Fibroblast of lung (primary cell): ENCODE measurements at places on chromosomes 3 and 15.

GRCh38 chr3:30555968-30556367 lies 50.4 kb upstream of the TGFBR2 start:
- no peak for DNase-seq

DNA sequence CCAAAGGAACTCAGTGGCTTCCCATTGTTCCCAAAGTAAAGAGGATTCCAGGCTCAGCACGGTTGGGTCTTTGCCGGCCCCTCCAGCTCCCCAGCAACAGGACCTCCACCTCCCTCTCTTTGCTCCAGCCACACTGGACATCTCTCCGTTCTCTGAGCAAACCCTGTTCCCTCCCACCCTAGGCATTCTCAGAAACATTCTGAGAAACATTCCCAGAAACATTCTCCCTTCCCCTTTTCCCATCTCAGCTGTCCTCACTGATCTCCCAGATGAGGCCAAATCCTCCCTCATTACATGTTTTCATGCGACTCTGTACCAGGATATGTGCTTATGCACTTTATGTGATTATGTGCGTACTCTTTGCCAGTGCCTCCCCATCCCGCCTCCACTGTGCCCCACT lies 14.1 kb downstream of the CCDC33 start:
- no peak for DNase-seq

- DNase-seq: no peak
Observed at GRCh38 chr3:96059301-96059700, 755.1 kb upstream of the EPHA6 start.

- DNase-seq: no peak
Observed at GRCh38 chr3:14488286-14489041, 51.7 kb downstream of the GRIP2 start.

DNA sequence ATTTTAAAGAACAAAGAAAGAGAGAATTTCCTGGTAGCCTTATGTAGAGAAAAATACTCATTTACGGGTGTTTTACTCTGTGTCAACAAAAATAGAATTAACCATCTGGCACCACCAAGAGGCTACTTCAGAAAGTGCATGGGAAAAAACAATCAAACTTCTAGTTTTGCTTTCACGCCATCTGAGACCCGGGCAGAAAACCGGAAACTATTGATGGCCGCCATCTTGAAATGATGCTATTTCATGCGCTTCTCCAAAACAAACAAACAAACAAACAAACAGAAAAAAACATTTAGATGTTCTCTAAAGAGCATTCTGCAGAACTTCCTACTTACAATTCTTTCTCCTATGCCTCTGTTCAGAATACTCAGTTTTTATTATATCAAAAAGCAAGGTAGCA lies 49.4 kb upstream of the SYNPR start:
- peak; percentile 44 for DNase-seq

GRCh38 chr3:106167728-106168127 lies 298.9 kb upstream of the CBLB start:
- DNase-seq: no peak

- no peak for DNase-seq
Observed at GRCh38 chr3:22846566-22846965, 356.6 kb upstream of the UBE2E2 start.

- peak; percentile 85 for DNase-seq
Observed at GRCh38 chr15:74291101-74292071, 55.3 kb downstream of the CCDC33 start.

DNA sequence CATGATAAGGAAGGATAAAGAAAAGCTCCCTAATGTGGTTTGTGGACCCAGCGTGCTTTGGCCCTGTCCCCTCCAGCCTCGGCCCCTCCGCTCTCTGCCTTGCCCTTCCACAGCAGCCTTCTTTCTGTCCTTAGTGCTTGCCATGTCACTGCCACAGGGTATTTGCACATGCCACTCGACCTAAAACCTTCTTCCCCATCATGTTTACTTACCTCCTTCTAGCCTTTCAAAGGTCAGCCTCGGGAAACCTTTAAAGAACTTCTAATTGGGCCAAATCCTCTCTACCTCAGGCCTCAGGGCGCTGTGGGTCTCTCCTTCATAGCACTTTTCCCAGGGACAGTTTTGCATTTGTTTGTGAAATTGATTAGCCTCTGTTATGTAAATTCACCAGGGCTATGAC lies 73.0 kb downstream of the SCN11A start:
- DNase-seq: no peak

- no peak for DNase-seq
Observed at GRCh38 chr15:34802803-34803750, 7.7 kb upstream of the ACTC1 start.

DNA sequence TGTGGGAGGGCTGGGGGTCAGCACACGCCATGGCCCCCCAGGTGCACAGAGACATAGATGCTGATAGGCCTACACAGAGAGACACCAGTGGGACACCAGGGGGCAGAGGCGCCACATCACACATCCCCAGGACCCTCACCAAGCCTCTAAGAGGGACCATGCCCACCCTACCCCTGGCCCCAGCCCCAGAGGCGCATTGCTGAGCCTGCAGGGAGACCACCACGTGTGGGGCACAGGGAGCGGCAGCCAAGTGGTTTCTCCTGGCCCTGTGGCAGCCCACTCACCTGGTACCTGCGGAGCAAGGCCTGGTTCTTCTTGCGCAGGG lies 1.2 kb downstream of the CCDC9B start:
- DNase-seq: no peak

DNA sequence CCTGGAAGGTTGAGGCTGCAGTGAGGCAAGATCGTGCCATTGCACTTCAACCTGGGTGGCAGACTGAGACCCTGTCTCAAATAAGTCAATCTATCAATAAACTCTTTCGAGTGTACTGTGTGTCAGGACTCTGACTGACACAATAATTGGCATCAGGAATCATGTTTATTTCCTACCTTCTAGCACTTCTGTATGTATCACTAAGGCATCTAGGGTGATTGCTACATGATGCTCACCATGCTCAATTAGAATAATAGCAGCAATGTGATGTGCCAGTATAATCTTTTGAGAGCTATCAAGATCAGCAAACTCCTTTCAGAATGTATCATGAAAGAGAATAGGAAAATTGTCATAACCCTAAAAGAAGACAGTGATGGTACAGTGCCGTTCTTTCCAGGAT lies 95.3 kb downstream of the FMN1 start:
- no peak for DNase-seq

GRCh38 chr15:63083541-63083940 lies 38.1 kb upstream of the LACTB start:
- DNase-seq: no peak

DNA sequence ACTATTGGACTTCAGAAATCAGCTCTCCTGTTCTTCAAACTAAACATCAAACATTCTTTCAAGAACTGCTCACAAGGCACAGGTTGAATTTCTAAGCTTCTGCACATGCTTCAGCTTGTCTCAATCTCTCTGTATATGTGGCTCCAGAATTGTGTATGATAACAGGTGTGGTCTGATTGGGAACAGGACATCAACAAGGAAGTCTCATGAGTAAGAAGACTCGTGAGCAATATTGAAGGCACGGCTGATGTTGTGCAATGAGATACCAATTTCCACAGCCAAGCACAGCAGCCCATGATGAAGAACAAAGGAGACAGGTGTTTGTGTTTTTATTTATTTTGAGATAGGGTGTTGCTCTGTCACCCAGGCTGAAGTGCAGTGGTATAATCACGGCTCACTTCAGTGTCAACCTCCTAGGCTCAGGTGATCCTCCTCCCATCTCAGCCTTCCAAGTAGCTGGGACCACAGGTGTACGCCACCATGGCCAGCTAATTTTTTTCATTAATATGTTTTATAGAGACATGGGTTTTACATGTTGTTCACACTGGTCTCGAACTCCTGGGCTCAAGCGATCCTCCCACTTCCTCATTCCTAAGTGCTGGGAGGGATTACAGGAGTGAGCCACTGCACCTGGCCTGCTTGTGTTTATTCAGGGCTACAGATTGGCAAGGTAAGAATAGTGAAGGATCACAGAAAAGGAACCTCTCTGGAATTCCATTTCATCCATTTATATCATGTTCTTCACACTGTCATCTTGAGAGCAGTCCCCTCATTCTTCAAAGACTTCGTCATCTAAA lies 32.2 kb upstream of the ABHD17C start:
- DNase-seq: no peak

DNA sequence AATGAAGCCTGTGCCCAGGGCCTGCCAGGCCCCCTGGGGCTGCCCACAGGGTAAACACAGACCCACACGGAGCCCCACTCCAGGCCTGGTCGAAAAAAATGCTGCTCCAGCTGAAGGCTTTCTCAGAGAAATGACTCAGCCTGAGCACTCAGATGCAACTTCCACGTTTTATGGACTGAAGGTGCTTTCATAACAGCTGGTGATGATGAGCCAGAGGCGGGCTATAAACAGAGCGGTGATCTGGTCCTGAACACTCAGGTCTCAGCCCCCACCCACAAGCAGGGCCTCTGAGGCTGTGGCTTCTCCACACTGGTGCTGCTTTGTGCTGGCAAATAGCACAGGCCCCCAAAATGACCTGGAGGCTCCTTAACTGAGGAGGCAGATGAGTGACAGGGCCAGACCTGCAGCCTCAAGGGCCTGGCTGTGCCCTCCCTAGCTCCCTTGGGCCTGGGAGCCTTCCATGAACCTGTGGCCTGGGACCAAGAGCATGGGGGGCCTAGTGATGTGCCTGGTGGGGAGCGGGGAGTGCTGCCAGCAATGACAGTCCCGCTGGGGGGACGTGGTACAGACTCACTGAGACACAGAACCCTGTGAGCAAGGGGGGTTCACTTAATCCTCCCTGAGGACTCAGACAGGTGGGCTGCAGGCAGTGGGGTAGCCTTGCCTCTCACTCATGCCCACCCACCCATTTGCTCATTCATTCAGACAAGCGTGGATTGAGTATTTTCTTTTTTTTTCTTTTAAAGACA lies 23.0 kb upstream of the FURIN start:
- peak; percentile 78 for DNase-seq

- peak; percentile 40 for DNase-seq
Observed at GRCh38 chr15:61749169-61749568, 311.1 kb downstream of the VPS13C start.
